Activated CD8-positive, alpha-beta memory T cell treated with anti-CD3 and anti-CD28 coated beads for 48 hours (primary cell): ENCODE measurements at places on chromosomes 5 and 9.

- DNase-seq = no peak
These were observed 251.7 kb downstream of the PSAT1 start for GRCh38 chr9:78548670-78549069.

DNA sequence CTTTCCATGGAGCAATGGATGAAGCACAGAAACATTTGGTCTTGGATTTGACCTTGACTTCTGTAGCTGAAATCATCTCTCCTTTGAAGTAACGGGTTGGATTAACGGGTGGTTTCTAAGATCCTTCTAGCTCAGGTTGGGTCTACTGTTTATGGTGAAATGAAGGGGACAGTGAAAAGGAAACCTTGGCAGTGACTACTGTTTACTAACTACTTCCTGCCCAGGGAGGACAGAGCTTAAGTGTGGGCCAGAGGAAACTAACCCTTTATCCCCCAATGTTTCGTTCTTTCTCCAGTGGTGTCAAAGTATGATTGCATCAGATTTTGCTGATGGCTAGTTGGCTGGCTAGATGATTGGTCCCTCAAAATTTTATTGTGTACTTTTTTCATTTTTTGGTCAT lies 22.2 kb downstream of the SKP2 start:
- no peak for DNase-seq

GRCh38 chr9:127116957-127117356 lies 5.5 kb downstream of the ANGPTL2 start:
- DNase-seq = no peak

GRCh38 chr5:1009359-1010180 lies 968 bp downstream of the NKD2 start:
- no peak for DNase-seq

DNA sequence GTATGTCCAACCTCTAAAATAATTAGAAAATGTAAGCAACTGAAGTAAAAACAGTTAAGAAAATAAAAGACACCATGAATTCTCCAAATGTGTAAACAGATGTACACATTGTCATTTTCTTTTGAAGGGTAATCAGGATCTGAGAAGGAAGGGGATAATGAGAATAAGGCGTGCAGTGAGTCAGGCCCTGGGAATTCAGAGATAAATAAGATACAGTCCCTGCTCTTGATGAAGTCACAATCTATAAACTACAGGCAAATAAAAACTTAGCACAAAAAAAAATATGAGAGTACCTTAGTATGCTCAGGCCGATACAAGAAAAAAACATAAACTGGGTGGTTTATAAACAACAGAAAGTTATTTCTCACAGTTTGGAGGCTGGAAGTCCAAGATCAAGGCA lies 315.3 kb downstream of the DNAH5 start:
- DNase-seq = no peak

GRCh38 chr9:112378328-112379176 lies 1.4 kb upstream of the HSDL2 start:
- no peak for DNase-seq

GRCh38 chr5:141560725-141561483 lies 57.9 kb downstream of the DIAPH1 start:
- no peak for DNase-seq

DNA sequence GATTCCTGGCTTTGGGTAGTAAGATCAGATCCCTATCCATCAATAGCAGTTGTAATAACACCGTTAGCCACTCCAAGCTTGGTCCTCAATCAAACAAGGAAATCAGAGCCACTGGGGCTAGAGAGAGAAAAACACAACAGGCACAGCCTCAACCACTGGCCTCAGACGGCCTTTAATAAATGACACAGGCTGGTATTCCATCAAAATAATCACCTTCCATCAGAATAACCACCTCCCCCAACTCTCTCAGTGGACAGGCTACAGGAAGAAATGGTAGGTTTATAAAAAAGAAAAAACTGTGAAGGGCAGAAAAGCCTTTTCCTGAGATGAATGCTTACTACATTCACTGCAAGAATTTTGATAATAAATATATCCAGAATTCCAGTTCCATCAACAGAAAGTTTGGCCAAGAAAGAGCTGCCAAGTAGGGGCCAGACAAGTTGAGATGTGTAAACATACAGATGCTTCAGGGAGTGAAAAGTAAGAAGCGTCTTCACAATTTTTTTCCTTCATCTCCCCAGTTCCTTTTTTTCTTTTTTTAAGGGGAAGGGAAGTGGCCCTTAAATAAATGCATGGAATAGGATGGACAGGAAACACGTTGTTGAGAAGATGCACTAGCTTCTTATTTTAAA lies 5.5 kb downstream of the FOXD1 start:
- DNase-seq = no peak
